ENCODE measurements at places on chromosomes 13 and 19.

GRCh38 chr13:49287995-49288394, 40.3 kb downstream of the CDADC1 start:
- DNase-seq, result no peak

DNA sequence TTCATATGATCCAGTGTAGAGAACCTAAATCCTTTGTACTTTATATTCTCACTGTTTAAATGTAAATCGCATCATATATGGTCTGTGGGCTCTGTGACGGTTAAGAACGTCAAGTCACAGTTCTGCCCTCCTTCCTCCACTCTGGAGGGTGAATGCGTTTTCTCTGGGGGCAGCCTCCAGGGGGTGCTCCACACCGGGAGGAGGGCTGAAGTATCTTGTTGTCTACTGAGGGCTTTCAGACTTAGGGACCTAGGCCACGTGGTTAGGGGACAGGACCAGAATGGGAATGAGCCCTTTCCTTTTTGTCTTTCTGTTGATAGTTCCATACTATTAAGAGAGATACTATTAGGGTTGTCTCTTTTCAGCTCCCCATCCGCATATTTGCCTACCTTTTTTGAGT, 504.9 kb downstream of the FGF9 start:
- no peak for DNase-seq

GRCh38 chr13:64471916-64472315, 2758.2 kb downstream of the PCDH9 start:
- no peak for DNase-seq

DNA sequence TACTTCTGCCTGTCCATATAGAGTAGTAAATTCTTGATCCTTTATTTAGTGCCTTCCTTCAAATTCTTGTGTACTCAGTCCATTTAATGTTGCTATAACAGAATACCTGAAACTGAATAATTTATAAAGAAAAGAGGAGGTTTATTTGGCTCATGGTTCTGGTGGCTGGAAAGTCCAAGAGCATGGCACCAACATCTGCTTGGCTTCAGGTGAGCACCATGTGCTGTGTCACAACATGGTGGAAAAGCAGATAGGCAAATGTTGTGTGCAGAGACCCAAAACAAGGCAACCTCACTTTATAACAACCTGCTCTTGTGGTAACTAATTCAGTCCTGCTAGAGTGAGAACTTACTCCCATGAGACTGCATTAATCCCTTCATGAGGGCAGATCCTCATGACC, 195.3 kb downstream of the LMO7 start:
- DNase-seq, result no peak

DNA sequence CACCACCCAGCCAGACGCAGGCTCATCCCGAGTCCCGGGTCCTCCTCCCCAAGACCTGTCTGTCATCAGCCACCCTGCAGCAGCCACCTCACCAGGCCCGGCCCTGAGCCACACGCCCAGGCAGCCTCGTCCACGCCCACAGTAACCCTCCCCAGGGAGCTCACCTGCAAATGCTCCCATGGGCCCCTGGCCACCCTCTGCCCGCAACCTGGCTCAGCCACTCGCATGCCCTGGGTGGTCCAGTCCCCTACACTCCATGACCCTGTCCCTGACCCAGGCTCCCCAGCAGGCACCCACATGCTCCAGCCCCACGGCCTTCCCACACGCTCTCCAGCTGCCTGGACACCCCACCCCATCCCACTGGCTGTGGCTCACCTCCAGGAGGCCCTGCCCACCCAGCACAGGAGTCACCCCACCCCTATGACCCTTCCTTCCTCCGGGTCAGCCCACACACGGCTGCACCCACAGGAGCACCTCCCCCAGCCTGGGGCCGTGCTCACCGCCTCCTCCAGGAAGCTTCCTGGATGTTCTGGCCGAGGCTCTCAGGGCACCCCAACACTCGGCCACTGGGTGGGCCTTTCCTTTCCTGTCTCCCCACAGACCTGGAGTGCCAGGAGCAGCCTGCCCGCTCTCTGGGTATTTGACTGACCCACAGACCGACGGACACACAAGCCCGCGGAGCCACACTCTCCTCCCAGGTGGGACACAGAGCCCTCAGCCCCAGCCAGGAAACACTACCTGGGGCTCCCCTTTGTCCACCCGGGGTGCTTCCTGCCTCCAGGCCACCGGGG, 3.6 kb downstream of the TMEM259 start:
- no peak for DNase-seq

- DNase-seq, result no peak
Measured at GRCh38 chr19:16087940-16088339, 11.6 kb downstream of the TPM4 start.

DNA sequence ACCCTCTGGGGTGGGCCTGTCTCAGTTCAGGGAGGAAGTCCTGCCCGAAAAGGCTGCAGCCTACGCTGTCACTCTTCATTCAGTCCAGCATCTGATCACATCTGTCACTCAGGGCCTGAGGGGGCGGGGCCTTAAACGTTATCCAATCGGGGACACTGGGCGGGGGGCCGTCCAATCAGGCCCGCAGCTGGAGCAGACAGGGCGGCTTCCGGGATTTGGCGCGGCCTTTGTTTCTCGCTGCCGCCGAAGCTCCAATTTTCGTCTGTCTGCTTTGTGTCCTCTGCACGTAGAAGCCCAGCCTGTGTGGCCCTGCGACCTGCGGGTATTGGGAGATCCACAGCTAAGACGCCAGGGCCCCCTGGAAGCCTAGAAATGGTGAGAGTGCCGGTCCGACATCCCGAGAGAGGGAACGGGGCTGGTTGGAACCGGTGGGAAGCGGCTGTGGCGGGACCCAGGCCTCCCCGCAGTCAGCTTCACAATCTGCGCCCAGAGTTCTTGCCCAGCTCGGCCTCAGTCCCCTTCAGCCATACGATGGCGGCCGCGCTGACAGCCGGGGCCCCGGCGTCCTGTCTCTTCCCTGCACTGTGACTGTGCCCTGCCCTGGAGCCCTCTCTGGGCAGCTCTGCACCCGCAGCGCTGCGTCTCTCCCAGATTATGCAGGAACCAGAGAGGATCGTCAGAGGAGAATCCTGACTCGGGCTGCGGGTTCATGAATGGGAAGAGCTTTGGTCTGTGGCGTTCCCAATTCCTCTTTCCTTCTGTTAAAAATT, at the start of gene ZNF730:
Gene ZNF730 (plus strand): TSS at position 224 of the 770 bp plus-strand sequence. CDS start 149 bp downstream, at position 373.
- no peak for DNase-seq

DNA sequence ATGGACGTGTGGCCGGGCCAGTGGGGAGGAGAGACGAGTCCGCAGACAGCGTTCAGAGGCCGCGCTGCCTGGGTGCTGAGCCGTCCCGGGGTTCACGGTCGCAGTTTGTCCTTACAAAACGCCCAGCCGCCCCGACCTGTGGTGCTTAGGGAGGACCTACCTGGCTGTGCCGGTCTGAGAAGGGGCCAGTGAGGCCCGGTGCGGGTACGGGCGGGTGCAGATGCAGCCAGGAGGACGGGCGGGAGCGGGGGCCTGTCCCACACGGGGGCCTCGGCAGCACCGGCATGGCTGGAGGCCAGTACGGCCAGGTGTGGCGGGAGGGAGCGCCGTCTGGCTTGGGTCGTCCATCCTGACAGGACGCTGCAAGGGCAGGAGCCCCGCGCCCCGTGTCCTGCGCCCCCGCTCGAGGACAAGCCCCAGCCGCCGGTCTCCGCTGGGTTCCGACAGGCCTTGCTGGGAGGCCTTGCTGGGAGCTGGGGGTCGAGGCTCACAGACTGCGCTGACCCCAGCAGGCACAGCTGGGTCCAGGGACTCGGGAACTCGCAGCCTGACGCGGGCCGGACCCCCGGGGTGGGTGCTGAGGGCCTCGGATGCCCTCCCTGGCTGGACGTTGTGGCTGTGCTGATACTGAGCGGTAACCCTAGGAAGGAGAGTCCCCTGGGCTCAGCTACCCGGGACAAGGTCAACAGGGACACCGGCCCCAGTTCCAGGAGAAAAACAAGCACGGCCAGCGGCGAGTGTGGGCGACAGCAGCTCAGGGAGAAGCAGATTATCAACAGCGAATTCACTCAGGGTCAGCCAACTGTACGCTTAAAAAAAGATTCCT, 5.3 kb upstream of the PROZ start:
- no peak for DNase-seq

- no peak for DNase-seq
Measured at GRCh38 chr13:92827503-92827902, 399.1 kb upstream of the GPC6 start.

- no peak for DNase-seq
Measured at GRCh38 chr13:99782669-99783068, 188.9 kb downstream of the ZIC5 start.

DNA sequence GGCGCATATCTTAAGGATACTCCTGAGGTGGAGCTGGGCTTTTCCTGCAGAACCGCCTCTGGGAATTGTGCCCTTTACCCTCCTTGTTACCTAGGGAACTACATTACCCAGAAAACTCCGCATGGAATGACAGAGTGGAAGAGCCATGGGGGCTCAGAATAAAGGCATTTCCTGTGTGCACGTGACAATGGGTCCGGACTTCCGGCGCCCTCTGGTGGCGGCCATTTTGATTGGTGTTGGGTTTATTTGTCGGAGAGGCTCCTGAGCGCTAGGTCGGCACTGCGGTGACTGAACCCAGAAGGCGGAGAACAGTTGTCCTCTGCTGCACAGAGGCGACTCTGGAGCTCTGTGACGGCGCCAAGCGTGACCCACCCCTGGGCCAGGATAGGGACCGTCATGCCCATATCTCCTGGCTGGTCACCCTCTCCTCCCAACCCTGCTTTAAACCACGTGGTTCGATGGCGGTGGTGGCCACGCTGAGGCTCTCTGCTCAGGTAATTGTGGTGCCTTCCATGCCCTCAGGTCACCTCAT, at the start of gene ZNF587B:
Gene ZNF587B (plus strand): TSS at position 229 of the 532 bp plus-strand sequence. CDS start 230 bp downstream, at position 459.
- no peak for DNase-seq

Measured in NCI-H1436 treated with DMSO at 0.1 percent for 48 hours (cell line).